Vagina (tissue), 2 donors: ENCODE measurements at places on chromosomes 3 and 15. TPM values are rescaled to one million over a fixed set of nuclear protein-coding genes. Genes with fewer than 3 reads are reported as not detected.

- DNase-seq: no peak
Observed at GRCh38 chr3:53083521-53083920, 37.6 kb upstream of the SFMBT1 start.

- DNase-seq: no peak
Observed at GRCh38 chr3:71121429-71122167, 461.9 kb downstream of the FOXP1 start.

DNA sequence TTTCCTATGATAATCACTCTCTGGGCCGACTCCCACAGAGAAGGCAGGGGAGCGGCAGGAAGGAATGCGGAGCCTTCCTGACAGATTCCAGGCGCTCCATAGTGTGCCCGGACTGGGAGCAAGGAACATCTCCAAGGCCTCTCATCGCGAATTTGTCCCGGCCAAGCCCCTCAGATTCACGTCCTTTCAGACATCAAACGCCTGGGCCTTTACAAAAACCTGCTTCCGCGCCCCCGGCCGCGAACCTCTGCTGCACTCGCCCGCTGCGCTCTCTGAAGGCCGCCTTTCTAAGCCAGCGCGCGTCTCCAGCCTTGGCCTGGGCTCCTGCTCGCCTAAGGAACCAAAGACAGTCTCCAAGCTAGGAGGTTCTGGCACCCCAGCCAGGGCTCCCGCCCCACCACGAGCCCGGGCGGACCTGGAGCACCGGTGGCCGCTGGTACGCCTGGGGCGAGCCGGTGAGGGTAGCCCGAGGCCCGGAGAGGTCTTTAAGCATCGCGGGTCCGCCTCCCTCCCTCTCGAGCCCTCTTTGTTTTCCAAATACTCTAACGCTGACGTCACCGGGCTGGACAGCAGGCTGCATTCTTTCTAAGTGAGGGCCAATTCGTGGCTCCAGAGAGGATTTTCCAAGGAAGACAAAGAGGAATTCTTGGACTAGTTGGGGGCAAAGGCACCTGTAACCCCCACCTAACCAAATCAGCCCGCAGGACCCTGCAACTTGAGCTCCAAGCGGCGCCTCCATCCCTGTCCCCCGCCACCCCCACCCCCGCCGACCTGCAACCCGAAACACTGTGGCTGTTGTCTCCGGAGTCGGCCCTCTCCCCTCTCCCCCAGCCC is 759 bp downstream of the AMOTL2 start:
- no peak for DNase-seq

DNA sequence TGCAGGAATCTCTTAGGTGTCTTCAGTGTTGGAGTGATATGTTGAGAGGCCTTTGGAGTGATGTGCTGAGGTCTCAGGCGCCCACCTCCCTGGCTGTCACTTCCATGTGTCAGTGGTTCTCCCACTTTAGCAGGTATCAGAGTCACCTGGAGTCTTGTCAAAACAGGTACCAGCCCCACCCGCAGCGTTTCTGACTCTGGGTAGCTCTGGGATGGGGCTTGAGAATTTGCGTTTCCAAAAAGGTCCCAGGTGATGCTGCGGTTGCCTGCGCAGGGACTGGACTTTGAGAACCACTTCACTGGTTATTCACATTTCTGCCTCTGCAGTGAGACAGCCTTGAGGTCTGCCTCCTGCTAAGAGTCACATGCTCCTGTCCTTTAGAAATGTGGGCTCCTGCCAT is 15.5 kb downstream of the UMPS start:
- no peak for DNase-seq

LTK gene
- total RNA-seq: 1.5 TPM
